ENCODE measurements at places on chromosomes 12 and 14.
A peak's percentile ranks its signal among the peaks of the same experiment; 100 is the strongest.

DNA sequence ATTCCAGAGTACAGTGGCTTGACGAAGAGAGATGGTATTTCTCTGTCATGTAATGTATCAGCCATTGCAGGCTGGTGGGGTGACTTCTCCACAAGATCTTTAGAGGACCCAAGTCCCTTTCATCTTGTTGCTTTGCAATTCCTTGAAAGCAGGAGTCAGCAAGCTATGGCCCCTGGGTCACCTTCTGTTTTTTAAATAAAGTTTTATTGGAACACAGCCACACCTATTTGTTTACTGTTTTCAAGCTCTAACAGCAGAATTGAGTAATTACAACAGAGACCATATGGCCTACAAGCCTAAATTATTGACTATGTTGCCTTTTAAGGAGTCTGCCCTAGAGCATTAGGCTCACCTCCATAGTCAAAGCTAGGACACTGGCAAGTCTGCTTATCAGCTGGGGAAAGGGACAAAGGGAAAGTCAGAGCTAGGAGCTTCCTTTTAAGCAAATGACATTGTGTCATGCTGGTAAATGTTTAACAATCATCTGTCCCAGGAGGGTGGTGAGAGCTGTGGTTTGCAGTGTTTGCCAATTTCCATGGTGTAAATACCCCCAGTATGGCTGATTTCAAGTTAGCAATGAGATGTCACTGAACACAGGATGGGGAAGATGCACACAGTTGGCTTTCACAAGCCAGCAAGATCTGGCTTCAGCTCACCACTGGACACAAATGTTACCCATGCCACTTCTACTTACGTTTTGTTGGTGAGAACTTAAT lies 87.7 kb upstream of the PWP1 start:
- peak; percentile 73 for DNase-seq

- no peak for DNase-seq
Observed at GRCh38 chr12:128033473-128033872, 233.5 kb upstream of the TMEM132C start.

GRCh38 chr12:108191086-108191485 lies 62.0 kb downstream of the WSCD2 start:
- no peak for DNase-seq

GRCh38 chr14:68274725-68275124 lies 455.1 kb downstream of the RAD51B start:
- DNase-seq: no peak

GRCh38 chr14:73153272-73153671 lies 17.0 kb downstream of the PSEN1 start:
- DNase-seq: no peak

- DNase-seq: no peak
Observed at GRCh38 chr12:56162468-56163290, 4.5 kb downstream of the MYL6 start.

GRCh38 chr12:6867413-6868210 lies at the start of gene TPI1:
Gene TPI1, plus strand, starts transcription at chr12:6867531. Its CDS starts 36 bp downstream, at chr12:6867567.
- DNase-seq: peak; percentile 84

DNA sequence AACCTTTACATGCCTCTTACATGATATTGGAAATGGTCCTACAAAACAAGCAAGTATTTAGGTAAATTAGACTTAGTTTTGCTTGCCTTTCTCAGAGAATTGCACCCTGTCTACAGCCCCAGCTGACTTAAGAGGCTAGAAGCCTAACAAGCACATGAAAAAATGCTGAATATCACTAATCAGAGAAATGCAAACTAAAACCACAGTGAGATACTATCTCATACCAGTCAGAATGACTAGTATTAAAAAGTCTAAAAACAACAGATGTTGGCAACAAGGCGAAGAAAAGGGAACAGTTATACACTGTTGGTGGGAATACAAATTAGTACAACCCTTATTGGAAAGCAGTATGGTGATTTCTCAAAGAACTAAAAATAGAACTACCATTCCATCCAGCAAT lies 103.8 kb downstream of the EGLN3 start:
- DNase-seq: no peak

- no peak for DNase-seq
Observed at GRCh38 chr14:33812601-33813000, 138.3 kb downstream of the EGLN3 start.

All from NB4 (cell line).